Dermis blood vessel endothelial cell (primary cell): ENCODE measurements at places on chromosomes 2 and 18. TPM values are rescaled to one million over a fixed set of nuclear protein-coding genes. Genes with fewer than 3 reads are reported as not detected.

Gene R3HDM1
- total RNA-seq: 7.3 and 18.0 TPM in 2 replicates

Gene DYSF
- total RNA-seq: 145 and 268 TPM in 2 replicates

Gene CD302
- 13.4 and 19.2 TPM in 2 replicates for total RNA-seq

- no peak for DNase-seq
Measured at GRCh38 chr2:36704475-36705150, 8.1 kb downstream of the VIT start.

GRCh38 chr18:53946594-53946993 is 277.9 kb downstream of the MBD2 start:
- DNase-seq: no peak

GRCh38 chr18:51169731-51170130 is 27.8 kb downstream of the MEX3C start:
- no peak for DNase-seq

GRCh38 chr2:14867853-14868252 is 235.3 kb downstream of the LRATD1 start:
- DNase-seq: no peak
